ENCODE measurements at places on chromosomes 12 and 14.

- no peak for DNase-seq
Measured at GRCh38 chr12:27631365-27631764, 64.9 kb upstream of the REP15 start.

DNA sequence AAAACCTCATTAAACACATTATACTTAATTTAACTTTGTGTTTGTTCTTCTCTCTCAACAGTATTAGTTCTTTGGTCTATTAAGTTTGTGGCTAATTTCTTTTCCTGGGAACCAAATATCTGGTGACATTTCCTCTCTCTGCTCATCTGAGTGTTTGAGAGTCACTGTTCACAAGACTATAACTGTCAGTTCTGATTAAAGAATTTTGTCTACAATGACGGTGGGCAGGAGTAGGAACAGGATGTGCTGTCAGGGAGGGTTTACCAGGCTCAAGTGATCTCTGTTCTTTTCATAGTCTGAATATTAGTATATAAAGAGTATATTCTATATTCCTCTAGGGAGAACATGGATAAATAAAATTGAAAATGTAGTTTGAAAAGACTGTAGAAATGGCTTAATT lies 92.9 kb downstream of the ALG10B start:
- DNase-seq, result no peak

DNA sequence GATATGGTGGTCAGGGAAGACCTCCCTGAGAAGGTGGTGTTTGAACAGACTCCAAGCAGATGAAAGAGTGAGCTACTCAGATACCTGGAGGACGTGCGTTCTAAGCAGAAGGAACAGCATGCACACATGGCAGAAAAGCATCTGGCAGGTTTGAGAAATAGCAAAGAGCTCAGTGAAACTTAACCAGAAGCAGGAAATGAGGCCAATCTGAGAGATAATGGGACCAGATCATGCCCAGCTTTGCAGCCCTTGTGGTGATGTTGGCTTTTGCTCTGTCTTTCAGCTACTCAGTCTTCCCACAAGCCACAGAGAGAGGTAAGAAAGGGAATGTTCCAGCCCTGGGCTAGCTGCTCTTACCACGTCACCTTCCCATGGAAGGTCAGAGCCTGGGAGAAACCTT lies 176.3 kb upstream of the GSC start:
- no peak for DNase-seq

DNA sequence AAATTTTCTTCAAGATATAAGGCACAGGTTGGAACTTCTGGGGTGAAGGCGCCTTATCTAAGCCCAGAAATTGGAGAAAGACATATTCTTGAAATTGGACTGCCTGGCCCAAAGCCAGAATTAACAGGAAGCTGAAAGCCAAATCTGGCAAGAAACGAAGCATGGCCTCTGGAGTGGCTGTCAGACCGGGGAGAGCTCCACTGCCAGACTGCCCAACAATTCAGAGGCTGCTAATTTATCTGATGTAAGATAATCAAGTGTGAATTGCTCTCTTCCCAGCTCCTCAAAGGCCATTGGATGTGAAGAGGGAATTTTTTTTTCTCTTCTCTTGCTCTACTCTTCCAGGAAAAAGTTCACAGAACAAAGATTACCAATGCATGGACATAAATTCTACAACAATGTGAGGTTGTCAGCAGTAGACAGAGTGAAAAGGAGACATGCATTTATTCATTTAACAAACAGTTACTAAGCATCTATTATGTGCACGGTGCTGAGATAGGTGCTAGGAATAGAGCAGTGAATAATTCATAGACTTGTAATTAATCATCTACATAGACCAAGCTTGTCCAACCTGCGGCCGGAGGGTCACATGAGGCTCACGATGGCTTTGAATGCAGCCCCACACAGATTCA lies at the start of gene GDF3:
GDF3 (minus strand) TSS at position 210 of the 632 bp plus-strand sequence; CDS start at position 163, 47 bp downstream.
- DNase-seq, result no peak

- DNase-seq, result no peak
Measured at GRCh38 chr12:6620137-6620884, 13.1 kb upstream of the CHD4 start.

DNA sequence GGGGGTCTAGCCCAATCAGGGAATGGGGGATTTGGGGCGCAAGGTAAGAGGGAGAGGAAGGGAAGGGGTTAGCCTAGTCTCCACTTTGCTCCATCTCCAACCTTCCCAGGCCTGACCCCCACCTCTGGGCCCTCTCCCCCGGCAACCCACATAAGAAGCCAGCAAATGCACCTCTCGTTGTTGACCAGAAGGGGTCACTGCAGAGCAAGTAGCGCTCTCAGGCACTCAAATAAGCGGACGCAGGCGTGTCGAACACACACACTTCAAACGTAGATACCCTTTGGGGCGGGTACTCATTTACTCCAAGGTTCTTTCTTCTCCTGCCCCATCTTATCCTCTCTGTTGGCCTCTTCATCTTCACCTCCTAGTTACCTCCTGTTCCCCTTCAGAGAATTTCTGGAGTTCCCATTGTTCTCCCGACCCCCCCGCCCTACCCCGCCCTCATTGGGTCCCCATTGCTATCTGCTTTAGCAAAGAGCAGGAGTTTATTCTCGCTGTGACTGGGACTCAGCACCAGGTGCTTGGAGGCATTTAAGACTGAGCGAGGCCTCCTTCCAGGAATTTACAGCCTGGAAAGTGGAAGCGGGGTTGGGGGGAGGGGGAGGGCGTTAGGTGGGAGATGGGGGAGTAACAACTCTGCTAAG lies 1.5 kb upstream of the SRRM4 start:
- DNase-seq, result peak; percentile 87

DNA sequence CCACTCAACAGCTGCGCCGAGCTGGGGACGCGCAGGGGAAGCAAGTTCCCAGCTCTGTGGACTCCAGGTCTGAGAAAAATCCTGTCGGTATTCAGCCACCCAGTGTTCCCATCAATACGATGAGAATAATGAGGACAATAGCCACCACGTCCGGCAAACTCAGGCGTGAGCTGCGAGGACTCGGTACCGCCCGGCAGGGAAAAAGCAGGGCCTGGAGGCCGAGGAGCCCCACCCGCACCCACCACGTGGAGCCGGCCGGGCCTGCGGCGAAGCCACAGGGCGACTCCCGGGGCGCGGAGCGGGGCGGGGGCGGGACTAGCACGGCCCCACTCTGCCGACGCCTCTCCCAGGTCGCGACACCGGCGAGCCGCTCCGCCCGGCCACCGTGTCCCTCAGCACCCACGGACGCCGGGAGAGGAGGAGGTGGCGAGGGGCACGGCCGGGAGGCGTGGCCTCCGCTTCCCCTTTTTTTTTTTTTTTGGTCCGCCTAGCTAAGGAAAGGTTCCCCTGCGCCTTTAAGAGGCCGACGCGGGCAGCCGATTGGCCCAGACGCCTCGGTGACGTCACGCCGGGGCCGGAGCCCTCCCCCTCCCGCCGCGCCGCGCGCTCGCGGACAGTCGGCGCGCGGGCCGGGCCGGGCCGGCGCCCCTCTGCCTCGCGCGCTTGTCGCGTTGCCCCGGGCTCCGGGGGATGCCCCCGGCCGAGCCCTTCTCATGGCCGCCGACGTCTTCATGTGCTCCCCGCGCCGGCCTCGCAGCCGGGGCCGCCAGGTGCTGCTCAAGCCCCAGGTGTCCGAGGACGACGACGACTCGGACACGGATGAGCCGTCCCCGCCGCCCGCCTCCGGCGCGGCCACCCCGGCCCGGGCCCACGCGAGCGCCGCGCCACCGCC lies at the start of gene MLXIP:
MLXIP (plus strand) TSS at position 616 of the 892 bp plus-strand sequence; CDS start at position 714, 98 bp downstream.
- peak; percentile 92 for DNase-seq

DNA sequence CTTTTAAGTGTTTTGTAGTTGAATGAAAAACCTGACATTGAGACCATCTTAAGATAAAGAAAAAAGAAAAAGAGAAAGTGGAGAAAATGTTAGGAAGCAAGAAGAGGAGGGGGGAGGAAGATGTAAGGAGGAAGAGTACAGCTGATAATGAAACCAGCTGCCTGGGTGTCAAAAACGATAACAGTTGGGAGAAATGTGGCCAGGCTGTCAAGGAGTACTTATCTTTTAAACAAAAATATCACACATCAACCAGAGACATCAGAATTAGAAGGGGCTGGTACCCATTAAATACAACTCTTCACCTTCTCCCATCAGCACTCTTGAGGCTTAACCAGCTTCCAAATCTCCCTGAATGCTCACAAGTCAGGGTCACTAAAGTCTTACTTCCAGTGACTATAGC lies 4.5 kb downstream of the SLC11A2 start:
- DNase-seq, result no peak

DNA sequence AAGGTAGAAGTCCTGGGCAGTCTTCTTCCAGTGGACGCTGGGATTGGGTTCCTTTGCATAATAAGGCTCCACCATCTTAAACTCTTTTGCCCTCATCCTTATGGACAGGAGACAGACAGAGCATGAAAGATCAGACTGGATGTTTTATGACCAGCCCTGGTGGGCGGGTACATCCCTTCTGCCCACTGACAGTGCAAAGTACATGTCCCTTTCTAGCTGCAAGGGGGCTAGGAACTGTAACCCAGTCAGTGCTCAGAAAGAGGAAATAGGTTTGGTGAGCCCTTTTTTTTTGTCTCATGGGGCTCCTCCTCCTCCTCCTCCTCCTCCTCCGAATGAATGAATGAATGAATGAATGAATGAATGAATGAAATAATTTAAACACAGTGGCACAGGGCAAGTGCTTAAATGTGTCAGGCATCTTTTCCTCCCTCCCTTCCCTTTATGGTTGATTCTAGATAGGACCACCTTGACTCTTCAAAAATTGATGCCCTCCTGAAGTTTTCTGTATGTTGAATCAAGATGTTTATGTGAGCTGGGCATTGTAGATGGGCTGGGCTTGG lies 36.4 kb upstream of the HNF1A start:
- no peak for DNase-seq

DNA sequence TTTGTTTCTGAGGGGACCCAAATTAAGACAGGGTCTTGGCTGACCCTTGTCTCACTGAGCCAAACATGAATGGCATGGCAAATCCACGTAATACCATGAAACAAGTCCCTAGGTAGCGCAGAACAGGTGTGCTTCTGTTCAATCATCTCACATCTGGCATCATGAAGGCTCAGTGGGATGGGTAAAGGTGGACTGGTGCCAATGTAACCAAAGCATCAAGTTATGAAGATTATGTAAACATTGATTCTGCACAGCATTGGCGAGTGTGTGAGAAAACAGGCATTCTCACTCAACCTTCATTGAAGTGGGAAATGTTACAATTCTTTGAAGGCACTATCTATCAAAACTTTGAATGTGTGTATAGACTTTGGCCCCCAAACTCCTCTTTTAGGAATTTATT lies 41.9 kb downstream of the PTGER2 start:
- peak; percentile 76 for DNase-seq

- DNase-seq, result no peak
Measured at GRCh38 chr14:74720526-74720925, 7.6 kb downstream of the FCF1 start.

- DNase-seq, result no peak
Measured at GRCh38 chr14:100723830-100724437, 2.8 kb upstream of the DLK1 start.

- no peak for DNase-seq
Measured at GRCh38 chr12:105502426-105502930, 172.0 kb downstream of the C12orf75 start.

DNA sequence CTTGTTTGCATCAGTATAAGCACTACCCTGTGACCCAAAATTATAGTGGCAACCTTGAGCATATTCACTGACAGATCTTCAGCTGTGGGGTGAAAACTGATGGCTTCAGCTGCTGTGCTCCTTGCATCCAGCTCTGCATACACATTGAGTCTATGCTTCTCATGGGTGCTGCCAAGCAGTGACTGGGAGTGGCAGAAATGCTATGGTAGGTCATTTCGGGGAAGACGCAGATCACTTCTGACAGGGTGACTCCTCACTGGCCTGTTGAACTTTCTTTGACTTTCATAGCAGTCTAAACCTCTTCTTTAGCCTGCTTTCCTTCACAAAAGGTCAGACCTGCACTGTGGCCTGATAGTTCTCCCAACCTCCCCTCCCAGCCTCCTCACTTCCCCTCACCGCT lies 5.6 kb upstream of the ALDH1L2 start:
- DNase-seq, result no peak

- no peak for DNase-seq
Measured at GRCh38 chr14:101362529-101363260, 198.6 kb upstream of the DIO3 start.

DNA sequence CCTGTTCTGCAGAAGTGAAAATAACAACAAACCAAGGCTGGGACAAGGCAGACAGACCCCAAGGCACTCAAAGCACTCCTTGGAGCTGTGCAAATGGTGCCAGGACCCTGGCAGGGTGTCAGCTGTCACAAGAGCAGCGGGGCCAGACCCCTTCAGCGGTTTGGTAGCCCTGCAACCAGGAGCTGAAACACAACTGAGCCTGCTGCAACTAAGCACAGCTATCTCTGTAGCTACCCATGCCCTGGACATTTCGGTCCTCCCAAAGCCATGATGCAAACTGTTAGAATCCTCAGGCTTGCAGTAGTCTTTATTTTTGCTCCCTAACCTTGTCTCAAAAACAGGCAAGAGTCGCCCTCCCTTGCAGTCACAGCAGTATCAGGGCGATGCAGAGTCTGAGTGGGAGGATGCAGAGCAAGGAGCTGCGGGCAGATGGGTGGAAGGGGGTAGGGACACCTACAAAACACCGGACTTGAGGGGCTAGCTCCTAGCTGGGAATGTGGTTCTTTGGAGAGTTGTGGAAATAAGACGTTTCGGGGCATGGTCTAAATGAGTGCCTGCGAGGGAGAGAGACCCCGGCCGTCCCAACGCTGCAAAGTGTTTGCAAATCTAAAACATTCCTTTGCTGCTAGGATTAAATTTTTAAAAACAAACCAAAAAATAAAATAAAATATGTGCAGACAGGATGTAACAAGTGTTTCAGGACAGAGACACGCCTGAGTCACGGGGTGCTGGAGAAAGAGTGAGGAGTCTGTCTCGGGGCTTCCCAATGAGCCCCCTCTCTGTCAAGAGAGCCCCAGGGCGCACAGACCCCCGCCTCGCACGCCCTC lies 1.0 kb downstream of the NUAK1 start:
- peak; percentile 26 for DNase-seq

GRCh38 chr14:92958373-92959188 lies 35.6 kb downstream of the CHGA start:
- peak; percentile 58 for DNase-seq

Measured in NCI-H345 (cell line).